ENCODE measurements at places on chromosomes 1 and 21.

DNA sequence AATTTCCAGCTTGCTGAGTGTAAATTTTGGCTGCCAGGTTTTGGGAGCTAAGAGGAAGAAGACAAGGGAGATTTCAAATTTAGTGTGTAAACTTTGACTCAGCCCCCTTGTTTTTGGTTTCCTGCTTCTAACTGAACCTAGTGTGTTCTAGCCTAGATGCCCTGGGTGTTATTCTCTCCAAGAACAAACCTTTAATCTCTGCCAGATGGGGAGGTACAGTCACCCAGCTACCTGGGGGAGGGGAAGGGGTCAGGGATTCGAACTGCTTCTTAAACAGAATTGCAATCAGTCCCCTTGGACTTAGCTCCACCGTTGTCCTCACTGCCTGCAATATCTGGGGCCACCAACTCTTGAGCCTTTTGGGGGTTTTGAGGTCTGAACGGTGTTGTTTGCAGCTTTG is 238.9 kb downstream of the KIF26B start:
- DNase-seq: no peak

- DNase-seq: no peak
Observed at GRCh38 chr1:236150986-236151385, 8.6 kb downstream of the GPR137B start.

DNA sequence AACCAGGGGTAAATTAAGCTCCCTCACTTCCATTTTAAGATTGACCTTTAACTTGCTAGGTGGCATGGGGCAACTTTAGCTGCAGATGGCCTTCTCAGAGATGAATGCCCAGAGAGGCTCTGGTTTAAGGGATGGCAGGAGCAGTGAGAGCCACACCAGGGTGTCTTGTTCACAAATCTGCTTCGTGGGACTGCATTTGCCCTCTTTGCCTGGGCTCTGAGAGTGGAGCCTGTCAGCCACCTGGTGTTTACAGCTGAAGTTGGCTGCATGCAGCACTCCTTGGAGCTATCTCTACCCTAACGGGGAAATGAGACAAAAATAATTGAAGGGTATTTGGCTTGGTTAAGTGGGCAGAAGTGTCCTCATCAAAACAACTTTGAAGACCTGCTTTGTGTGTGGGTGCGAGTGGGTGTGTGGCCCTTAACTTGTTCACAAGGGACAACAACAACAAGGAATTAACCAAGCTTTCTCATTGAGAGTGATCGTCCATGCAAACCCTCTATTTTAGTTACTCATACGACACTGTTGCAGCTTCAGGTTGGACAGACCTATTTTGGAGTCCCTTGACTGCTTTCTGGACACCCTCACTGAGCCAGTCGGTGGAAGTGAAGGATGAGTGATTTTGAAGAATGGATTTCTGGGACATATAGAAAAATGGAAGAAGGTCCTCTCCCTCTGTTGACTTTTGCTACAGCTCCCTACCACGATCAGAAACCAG is 29.8 kb downstream of the PGM1 start:
- no peak for DNase-seq

GRCh38 chr1:119758584-119758983 is 10.1 kb downstream of the HMGCS2 start:
- DNase-seq: no peak

- peak; percentile 22 for DNase-seq
Observed at GRCh38 chr1:172581779-172582178, 48.8 kb downstream of the SUCO start.

GRCh38 chr1:162922201-162922600 is 61.2 kb upstream of the CCDC190 start:
- DNase-seq: no peak

GRCh38 chr1:235971571-235972310 is 93.1 kb downstream of the NID1 start:
- peak; percentile 96 for DNase-seq

GRCh38 chr1:19353596-19353995 is 41.5 kb downstream of the SLC66A1 start:
- DNase-seq: no peak

GRCh38 chr1:12488666-12489354 is 129.2 kb downstream of the DHRS3 start:
- DNase-seq: no peak

DNA sequence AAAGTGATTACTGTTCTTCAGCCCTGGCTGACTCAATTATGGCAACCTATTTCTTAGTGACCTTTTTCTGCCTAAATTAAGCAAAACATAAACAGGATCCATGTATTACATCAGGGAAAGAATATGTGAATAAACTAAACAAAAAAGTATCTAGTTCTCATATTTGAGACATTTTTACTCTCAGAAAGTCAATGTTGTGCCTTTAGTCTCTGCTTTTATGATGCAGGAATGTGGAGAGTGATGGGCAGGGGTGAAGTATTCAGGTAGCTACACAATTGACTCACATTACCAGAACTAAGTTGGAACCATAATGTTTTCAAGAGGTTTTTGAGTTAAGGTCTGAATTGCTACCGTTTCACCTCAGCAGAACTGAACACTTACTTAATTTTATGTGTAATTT is 462.7 kb upstream of the CXADR start:
- DNase-seq: no peak

DNA sequence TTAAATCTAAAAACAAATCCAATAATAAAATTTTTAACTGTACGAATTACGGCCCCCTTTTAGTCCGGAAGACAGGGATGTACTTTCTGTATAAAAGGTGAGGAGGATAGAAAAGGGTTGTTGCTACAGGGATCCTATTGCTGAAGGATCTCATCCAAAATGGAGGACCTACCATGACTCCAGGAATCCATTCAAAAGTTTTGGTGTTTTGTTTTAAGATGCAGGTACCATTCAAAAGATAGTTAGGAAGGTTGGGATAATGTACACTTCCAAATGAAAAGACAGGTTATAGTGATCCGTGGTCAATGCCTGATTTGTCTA is 1.3 kb upstream of the ENAH start:
- DNase-seq: no peak

DNA sequence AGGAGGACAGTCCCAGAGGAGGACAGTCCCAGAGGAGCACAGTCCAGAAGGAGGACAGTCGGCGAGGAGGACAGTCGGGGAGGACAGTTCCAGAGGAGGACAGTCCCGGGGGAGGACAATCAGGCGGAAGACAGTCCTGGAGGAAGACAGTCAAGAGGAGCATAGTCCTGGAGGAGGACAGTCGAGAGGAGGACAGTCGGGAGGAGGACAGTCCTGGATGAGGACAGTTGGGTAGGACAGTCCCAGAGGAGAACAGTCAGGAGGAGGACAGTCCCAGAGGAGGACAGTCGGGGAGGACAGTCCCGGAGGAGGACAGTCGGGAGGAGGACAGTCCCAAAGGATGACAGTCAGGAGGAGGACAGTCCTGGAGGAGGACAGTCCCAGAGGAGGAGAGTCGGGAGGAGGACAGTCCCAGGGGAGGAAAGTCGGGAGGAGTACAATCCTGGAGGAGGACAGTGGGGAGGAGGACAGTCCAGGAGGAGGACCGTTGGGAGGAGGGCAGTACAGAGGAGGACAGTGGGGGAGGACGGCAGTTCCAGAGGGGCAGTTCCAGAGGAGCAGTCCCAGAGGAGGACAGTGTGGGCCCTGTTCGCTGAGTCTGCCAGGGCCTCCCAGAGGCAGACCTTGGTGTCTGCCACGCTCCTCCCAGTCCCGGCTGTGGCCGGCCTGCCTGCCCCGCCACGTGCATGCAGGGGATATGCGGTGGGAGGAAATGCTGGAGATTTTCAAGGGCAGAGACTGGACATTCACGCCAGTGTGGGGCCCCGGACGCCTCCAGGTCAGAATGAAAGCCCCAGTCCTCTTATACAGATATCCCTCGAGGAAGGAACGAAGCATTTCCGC is 183.8 kb upstream of the ARHGEF16 start:
- no peak for DNase-seq

GRCh38 chr21:17200250-17200649 is 312.6 kb upstream of the CXADR start:
- no peak for DNase-seq
